Stimulated activated CD8-positive, alpha-beta memory T cell treated with anti-CD3 and anti-CD28 coated beads, Interleukin-4, amount 100 ng/mL, for 1 hour (primary cell): ENCODE measurements at places on chromosomes 2 and 18.

- no peak for DNase-seq
Observed at GRCh38 chr18:5144629-5145028, 52.4 kb downstream of the AKAIN1 start.

- DNase-seq = no peak
Observed at GRCh38 chr2:165725421-165725820, 68.6 kb downstream of the GALNT3 start.

GRCh38 chr2:134785659-134786430 is 52.6 kb upstream of the ACMSD start:
- DNase-seq = no peak

GRCh38 chr2:88190808-88191721 is 20.9 kb downstream of the THNSL2 start:
- no peak for DNase-seq

DNA sequence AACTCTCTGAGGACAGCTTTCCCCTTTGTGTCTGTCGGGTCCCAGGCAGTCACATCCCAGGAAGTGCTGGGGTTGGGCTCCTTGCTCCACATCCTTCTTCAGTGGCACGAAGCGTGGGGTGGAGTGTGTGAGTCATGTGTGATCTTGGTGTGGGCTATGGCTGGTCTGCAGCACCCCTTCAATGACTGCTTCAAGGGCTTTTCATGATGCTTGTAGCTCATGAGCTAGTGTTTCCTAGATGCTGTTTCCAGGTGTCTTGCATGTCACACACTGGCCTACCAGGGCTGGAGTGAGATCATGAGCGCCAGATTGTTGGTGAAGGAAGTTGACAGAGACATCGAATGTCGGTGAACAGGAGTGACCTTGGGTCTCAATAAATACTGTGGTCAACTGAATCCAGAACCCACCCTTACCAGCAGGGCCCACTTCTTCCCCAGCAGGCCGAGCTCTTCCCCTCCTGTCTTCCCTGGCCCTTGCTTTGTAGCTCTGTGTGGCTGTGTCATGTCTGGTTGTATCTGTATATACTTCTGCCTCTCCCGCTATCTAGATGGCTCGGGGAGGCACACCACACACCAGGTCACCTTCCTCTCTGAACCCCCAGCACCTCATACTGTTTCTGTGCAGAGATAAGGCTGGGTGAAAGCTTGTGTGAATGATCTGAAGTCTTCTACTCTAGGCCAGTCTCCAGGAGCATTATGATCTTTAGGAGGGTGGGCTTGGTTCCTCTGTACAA is 3.8 kb downstream of the C2orf92 start:
- no peak for DNase-seq

GRCh38 chr2:200662727-200663126 is 76.9 kb downstream of the AOX1 start:
- no peak for DNase-seq

DNA sequence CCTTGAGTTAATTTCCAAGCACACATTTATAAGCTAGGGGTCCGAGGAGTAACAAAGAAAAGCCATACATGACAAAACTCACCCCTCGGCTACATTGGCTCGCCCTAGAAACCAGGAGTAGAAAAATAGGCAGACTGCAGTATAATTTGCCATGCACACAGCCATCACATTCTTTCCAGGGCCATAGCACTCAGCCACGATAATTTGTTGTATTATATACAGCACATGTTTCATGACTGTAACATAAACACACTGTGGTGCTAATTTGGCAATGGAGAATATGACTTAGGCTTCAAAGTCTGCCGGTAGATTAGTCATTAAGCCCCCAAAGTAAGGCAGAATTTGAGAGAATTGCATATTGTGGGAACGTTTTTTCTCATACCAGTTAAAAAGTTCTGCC is 254.9 kb downstream of the ZNF521 start:
- no peak for DNase-seq

DNA sequence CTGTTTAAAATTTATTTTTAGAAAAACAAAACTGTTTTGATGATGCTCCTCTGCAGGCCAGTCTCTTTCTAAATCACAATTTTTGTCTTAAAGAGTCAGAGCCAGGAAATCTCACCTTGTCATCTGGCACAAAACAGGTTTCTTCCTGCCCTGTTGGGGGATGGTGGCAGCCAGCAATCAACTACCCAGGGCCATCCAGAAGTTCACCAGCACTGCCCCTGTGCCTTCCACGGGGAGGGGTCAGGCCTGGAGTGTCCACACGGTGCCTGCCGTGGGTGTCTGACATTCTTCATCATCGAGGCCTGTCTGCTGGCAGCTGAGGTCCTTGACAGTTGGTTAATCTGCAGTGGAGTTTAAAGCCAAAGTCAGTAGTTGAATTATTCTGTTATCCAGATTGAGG is 40.0 kb upstream of the BMP10 start:
- DNase-seq = no peak

DNA sequence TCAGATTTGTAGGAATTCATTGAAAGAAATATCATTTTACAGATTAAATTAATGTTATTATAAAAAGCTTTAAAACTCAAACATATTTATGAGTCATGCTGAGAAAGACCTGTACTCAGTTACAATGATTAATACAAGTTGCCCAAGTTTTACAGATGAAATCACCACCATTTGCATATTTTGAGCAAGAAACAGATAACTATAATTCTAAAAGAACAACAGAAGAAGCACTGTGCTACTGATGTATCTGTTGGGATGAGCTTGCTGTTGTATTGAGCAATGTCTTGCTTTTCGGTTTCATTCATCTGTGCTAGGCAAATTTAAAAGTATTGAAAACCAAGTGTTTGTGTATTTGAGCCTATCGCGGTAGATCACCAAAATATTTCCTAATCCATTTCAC is 1589.1 kb upstream of the ZEB2 start:
- DNase-seq = no peak

DNA sequence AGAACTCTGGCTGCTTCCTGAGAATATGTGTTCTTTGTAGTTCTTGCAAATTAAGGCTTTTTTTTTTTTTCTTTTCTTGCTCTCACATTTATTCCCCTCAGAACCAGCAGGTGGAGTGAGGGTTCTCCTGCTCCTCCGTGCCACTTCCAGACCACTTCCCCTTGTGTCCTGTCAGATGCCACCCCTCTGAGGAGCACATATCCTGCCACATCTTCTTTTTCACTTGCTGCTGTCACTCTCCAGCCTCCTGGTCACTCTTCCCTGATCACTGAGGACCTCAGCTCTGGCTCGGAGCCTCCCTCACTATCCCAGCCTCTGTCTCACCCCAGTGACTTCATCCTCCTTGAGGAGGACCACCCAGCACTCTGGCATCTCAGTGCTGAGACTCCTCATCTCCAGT is 100.5 kb downstream of the TACR1 start:
- no peak for DNase-seq

- no peak for DNase-seq
Observed at GRCh38 chr2:26002632-26003310, 20.5 kb upstream of the KIF3C start.
